ENCODE measurements at places on chromosomes 5 and 9.

GRCh38 chr5:65695162-65695755 is 26.6 kb downstream of the SGTB start:
- DNase-seq = no peak

DNA sequence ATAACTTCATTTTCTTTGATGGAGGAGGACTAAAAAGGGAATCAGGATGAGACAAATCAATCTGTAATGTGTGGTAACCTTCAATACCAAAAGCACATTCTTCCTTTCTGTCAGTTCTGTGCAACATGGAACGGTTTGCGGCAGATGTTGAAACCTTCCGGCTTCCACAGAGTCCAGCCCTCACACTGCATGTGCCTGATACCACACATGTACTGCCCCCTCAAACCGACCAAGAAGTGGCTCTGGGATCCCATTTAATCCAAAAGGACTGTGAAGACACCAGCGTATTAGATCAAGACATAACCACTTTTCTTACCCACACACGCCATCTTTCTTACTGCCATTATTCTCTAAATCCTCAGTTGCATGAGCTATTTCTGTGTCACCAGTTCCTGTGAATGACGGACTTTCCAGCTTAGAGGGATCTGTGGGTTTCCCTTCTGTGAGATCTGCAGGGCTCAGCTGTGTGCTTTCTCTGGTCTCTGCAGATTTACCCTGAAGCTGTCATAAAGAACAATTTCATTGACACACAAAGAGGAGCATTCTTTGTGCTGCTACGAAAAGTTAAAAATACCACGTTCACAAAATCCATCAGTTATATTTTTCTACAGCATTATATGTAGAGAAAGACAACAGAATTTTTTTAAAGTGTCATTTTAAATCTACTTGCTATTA is 25.8 kb downstream of the NSUN2 start:
- DNase-seq = no peak

GRCh38 chr5:76718381-76718832 is 2.5 kb downstream of the F2R start:
- no peak for DNase-seq

- no peak for DNase-seq
Measured at GRCh38 chr9:110101531-110102161, 106.3 kb downstream of the C9orf152 start.

DNA sequence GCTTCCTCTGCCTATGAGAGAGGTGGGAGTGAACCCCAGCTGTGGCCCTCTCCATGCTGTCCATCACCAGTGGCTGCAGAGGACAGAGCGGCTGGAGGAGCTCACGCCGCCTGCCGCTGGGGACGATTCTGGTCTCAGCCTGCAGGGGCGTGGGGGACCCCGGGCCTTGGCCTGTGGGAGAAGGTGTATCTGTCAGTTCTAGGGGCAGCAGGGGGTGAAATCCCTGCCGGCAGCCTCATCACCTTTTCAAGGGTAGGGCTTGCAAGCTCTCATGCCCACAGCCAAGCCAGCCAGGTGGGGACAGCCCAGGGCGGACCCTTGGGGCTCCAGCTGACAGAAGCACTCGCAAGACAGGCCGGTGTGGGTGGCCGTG is 80.2 kb downstream of the TSPAN17 start:
- DNase-seq = no peak

- DNase-seq = peak; percentile 15
Measured at GRCh38 chr5:35919191-35919590, 19.2 kb downstream of the CAPSL start.

GRCh38 chr5:124724357-124725039 is 21.9 kb downstream of the ZNF608 start:
- no peak for DNase-seq

DNA sequence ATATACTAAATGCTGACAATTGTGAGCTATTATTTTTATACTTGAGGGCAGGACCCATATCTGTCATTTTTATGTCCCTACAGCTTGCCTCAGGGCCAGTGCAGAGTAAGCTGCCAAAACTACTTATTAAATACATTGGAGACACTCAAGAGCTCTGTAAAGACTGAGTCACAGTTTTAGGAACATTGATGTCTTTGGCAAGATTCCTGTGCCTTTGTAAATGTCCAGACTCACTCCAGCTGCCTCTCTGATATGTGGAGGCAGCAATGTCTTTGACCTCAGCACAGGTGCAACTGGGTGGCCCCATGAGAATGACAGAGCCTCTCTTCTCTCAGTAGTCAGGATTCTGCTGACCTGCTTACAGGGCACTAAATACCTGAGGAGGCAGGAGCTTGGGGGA is 363.2 kb downstream of the OSTF1 start:
- DNase-seq = peak; percentile 73

DNA sequence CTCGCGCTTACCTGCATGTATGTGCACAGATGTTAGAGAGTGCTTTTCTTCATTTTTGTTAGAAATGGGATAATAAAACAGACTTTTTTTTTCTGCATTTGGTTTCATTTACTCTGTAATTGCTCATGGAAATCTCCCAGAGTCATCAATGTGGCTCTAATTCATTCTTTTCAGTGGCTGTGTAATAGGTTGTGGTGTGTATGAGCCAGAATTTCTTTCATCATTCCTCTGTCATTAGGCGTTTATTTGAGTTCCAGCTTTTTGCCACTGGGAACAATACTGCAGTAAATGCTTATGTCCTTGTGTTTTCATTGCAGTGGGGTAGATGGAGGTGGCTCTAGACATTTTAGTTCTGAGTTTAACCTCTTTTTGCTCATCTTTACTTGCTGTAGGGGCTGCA is 118.9 kb downstream of the NXNL2 start:
- DNase-seq = peak; percentile 65

- no peak for DNase-seq
Measured at GRCh38 chr5:56097055-56097454, 102.3 kb upstream of the IL6ST start.

GRCh38 chr9:75181750-75182149 is 93.4 kb downstream of the OSTF1 start:
- DNase-seq = no peak

- DNase-seq = no peak
Measured at GRCh38 chr9:80492221-80492620, 920.5 kb downstream of the TLE4 start.

Measured in stromal cell of bone marrow (primary cell).